Stimulated activated CD4-positive, alpha-beta T cell treated with anti-CD3 and anti-CD28 coated beads, TNF-alpha, amount 100 ng/mL, for 1 hour (primary cell): ENCODE measurements at places on chromosomes 16 and 17.

GRCh38 chr17:79146562-79146961 is 71.9 kb downstream of the ENGASE start:
- DNase-seq, result no peak

DNA sequence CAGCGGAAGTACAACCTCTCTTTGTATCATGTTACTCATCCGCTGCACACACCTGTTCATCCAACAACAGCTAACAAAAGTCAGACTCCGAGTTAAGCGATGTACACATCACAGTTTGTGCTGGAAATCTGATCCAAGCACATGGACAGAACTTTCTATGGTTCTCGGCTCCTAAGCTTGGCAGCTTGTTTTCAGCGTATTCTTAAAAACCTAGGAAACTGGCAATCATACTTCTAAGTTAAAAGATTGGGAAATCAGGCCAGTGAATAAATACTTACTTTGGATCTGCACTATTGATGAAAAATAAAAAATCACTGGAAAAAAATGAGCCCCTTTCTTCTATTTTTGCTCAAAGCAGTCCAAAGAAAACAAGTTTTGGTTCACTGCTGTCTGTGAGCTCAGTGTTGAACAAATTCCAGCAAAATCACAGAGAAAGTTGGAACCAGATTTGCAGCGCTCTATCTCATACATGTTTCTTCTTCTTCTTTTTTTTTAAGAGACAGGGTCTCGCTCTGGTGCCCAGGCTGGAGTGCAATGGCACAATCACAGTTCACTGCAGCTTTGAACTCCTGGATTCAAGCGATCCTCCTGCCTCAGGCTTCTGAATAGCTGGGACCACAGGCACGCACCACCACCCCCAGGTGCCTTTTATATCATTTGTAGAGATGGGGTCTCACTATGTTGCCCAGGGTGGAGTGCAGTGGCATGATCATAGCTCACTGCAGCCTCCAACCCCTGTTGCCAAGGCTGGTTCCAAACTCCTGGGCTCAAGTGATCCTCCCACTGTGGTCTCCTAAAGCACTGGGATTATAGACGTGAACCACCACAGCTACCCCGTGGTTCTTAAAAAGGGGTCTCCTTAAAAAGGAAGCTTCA is 71.6 kb upstream of the CREBBP start:
- DNase-seq, result no peak

- DNase-seq, result no peak
Observed at GRCh38 chr17:39194089-39194984, 3.1 kb downstream of the CACNB1 start.

- DNase-seq, result no peak
Observed at GRCh38 chr16:88508868-88509748, 56.0 kb downstream of the ZFPM1 start.

DNA sequence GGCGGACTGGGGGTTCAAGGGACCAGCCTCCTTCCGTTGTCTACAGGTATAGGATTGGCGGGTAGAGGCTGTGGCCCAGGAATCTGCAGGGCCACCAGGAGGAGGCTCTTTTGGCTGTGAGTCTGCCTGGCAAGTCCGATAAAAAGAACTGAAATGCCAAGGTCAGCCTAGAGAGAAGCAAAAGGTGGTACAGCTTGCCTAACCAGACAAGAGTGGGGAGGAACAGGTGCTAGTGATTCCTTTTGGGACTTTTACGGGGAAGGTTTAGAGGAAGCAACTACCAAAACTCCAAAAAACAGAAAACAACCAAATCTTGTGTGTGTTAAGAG is 5.6 kb upstream of the EVPL start:
- no peak for DNase-seq

DNA sequence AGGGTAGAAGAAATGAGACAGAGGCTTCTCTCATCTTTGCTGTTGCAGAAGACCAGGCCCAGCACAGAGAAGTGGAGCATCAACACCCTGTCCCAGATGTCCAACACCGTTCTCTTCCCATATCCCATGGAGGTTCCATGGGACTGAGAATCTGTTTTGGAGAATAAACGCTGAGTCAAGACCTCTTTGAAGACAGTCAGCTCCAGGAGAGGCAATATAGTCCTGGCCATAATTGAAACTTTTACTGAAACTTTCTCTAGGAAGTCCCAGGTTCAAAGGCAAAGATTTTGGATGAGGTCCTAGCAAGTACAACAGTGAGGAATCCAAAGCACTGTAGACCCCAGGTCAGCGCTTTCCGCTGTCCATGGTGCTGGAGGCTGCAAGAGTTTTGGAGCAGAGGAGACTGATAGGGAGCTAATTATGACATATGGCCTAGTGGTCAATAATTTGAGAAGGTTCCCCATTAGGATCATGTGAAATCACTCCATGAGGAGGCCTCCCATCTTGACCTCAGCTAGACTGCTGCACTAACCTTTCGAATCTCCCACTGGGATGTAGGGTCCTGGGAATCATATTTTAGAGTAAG is 36.0 kb downstream of the OSBPL7 start:
- DNase-seq, result no peak

DNA sequence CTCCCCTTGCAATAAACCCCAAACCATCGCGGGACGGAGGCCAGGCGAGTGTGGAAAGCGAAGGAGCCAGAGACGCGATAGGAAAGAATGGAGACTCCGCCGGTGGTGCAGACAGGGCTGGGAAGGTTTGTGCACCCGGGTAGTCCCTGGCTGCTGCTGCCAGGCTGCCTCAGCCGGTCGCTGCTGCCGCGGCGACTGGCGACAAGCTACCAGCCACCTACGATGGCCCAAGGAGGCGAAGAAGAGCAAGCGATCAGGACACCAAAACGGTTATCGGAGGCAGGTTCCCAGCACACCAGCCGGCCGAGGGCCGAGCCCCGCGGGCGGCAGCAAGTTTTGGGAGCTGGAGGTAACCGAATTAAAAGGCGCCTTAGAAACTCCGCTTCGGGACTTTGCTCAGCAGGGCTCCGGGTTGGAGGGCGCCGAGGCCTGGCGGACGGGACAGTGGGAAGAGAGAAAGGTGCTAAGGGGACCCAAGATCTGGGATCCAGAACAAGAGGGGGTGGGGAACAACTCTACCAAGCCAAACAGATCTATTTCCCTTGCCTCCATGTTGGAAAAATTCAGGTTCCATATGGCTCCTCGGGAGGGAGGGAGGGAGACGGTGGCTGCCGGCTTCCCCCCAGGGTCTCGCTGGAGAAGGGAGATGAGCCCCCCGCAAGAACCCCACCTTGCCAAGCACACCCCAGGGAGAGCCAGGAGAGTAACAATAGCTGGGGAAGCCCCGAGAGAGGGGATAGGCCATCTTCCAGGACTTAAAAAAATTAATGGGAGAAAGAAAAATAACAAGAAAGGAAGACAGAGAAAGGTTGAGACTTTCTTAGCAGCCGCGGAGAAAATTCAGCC is 9.7 kb upstream of the HOXB2 start:
- DNase-seq, result no peak

DNA sequence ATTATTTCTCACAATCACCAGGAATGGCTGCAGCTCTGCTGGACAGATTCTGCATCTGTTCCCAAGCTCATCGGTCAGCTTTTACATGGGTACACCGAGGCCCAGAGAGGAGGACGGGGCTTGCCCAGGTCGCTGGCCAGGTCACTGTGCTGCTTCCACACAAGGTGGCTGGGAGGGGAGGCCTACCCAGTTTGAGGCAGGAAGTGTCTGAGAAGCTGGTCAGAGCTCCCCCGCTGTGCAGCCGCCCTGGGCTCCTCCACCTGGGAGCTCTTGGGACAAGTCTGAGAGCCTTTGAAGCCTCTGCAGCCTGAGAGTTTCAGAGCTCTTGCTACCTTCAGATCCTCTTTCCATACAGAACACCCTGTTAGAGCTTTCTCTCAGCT is 143.3 kb downstream of the CLEC16A start:
- no peak for DNase-seq

- no peak for DNase-seq
Observed at GRCh38 chr17:60540460-60540859, 14.4 kb upstream of the APPBP2 start.

DNA sequence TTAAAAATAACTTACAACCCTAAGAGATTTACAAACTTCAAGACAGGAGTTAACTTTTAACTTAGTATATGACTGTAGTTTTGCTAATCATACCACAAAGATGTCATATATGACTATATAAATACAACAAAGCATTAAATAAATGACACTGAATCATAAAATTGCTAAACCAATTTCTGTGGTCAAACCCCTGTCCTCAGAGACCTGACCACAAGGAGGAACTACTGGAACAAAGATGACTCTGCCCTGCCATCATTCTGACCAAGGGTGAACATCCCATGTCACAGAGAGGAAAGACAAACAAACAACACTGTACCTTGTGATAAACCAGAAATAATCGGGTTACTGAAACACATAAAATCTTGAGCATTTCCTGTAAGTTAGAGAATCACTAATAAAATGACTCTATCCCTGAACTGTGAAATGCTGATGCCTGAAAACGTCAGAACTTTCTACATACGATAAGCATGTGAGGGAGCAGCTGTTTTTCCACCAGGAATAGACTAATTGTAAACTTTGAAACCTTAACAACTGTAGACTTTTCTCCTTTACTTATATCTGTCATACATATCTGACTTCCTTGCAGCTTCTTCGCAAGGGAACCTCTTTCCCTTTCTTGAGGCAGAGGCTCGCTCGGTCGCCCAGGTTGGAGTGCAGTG is 47.9 kb downstream of the WDR59 start:
- DNase-seq, result no peak

DNA sequence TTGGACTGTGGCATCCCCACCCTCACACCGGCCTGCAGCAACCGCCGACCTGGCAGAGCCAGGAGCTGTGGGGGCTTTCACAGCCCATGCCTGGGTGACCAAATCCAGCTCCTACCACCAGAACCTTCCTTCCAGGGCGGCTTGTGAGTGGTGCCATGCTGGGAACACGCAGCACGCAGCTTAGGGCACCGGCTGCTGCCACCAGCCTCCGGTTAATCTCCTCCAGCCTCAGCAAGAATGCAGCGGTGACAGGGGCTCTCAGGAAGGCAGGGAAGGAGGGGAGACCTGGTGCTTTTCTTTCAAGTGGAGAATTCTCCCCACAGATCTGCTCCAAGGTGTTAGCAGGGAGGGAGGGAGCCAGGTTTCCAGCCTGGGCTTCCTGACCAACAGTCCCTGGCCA is 32.3 kb upstream of the ANKRD40CL start:
- no peak for DNase-seq

DNA sequence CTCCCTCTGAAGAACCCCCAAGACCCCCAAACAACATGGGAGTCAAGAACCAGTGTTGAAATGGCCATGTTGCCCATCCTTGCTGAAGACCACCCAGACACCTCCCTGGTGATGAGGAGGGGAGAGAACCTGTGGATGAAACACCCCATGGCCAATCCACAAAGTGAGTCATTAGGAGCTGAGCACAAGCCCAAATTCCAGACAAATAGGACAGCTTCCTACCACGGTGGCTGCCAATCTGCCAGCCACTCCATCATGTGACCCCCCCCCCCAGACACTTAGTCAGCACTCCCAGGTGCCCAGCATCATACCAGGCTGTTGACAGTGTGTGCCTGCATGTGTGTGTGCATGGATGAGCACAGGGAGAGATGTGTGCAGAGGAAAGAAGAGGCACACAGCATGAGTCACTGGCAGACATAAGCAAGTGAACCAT is 26.4 kb upstream of the RPL38 start:
- no peak for DNase-seq

DNA sequence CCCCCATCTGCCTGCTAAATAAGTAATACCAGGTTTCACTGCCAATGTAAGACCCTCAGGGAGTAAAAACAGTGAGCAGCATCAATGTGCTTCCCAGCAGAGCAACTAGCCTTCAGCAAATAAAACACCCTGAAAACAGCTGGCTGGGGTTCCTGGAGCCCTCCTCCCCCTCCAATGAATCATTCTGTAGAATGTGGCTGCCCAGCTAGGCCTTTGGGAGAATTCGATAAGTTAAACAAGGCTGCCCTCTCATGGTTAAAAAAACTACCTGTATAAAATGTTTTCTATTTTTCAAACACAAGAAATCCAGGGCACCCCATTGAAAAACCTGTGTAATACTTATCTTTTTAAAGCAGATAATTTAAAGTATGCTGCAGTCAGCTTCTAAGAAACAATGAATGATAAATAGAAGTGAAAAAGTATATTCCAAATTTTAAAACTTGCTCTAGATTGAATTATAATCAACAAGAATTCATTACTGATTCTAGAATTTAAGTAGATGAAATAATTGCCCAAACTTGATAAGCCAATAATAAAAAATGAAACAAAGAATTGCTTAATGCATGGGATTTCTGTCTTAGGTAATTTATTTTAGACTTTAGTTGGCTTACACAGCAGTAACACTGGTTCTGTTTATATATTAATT is 9.4 kb upstream of the TOM1L1 start:
- no peak for DNase-seq

GRCh38 chr17:55177159-55177854 is 87.5 kb upstream of the HLF start:
- DNase-seq, result no peak

DNA sequence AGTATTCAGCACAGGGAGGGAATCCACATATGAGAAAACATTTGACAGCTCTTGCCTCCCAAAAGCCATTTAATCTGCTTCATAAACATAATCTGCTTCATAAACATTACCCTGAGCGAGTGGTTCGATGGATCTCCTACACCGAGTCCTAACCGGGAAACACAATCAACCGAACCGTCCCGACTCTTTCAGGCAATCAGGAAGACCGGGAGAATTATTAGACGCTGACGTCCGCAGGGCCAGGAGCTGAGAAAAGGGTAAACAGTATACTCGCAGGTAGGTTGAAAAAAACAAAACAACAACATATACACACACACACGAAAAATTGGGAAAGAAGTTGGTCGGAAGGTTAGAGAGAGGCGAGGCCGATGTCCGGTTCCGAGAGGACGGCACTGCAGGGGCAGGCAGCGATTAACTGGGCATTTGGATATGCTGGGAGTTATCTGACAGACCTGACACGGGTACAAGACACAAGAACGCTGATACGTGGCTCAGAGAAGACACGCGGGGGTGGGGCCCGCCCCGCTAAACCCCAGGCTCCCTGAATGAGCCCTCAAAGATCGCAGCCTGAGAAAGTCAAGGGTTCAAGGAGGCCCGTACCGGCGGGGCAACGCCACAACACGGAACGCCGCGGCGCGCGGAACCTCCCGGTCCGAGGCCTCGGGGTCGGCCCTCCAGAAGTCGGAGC is 585 bp downstream of the AP1G1 start:
- peak; percentile 17 for DNase-seq

GRCh38 chr16:50598256-50598894 is 50.2 kb downstream of the NKD1 start:
- DNase-seq, result no peak
